Muscle of leg (tissue), 16 donors: ENCODE measurements at places on chromosomes 5 and 9. TPM values are rescaled to one million over a fixed set of nuclear protein-coding genes. Genes with fewer than 3 reads are reported as not detected.

ANKH gene
- 15.4 TPM for total RNA-seq

PFN3 gene
- total RNA-seq, result not detected

PROP1 gene
- not detected for total RNA-seq

ASS1 gene
- total RNA-seq, result 59.9 TPM

CCL19 gene
- 0.35 TPM for total RNA-seq

MPDZ gene
- total RNA-seq, result 39.5 TPM

TAF1L gene
- under 0.01 TPM for total RNA-seq

PCDHGA12 gene
- 2.4 TPM for total RNA-seq

PGM5 gene
- 61.0 TPM for total RNA-seq

ZBED3 gene
- total RNA-seq, result 3.2 TPM

SRD5A1 gene
- 7.9 TPM for total RNA-seq

TPPP gene
- 3.9 TPM for total RNA-seq

RASEF gene
- 0.31 TPM for total RNA-seq

AQP3 gene
- total RNA-seq, result 5.6 TPM

ZFP37 gene
- total RNA-seq, result 5.5 TPM

PCDHA7 gene
- total RNA-seq, result 0.13 TPM

LRSAM1 gene
- total RNA-seq, result 5.8 TPM

RORB gene
- 0.09 TPM for total RNA-seq

RGS14 gene
- total RNA-seq, result 16.2 TPM

LHX3 gene
- not detected for total RNA-seq

IL9 gene
- total RNA-seq, result not detected

GABRA1 gene
- 0.13 TPM for total RNA-seq
